Activated naive CD4-positive, alpha-beta T cell treated with anti-CD3 and anti-CD28 coated beads, Interleukin-2, amount 10 ng/mL, durations not matched to agents 5 hours and 36 hours (primary cell): ENCODE measurements at places on chromosomes 13 and 19. TPM values are rescaled to one million over a fixed set of nuclear protein-coding genes. Genes with fewer than 3 reads are reported as not detected.

Gene SLC17A7
- total RNA-seq: 0.19 TPM

Gene SCN1B
- total RNA-seq: 0.72 TPM

Gene MIR17HG
- 9.3 TPM for total RNA-seq

Gene PSG6
- total RNA-seq: not detected
